ENCODE measurements at places on chromosomes 6 and 20. TPM values are rescaled to one million over a fixed set of nuclear protein-coding genes. Genes with fewer than 3 reads are reported as not detected.

DNA sequence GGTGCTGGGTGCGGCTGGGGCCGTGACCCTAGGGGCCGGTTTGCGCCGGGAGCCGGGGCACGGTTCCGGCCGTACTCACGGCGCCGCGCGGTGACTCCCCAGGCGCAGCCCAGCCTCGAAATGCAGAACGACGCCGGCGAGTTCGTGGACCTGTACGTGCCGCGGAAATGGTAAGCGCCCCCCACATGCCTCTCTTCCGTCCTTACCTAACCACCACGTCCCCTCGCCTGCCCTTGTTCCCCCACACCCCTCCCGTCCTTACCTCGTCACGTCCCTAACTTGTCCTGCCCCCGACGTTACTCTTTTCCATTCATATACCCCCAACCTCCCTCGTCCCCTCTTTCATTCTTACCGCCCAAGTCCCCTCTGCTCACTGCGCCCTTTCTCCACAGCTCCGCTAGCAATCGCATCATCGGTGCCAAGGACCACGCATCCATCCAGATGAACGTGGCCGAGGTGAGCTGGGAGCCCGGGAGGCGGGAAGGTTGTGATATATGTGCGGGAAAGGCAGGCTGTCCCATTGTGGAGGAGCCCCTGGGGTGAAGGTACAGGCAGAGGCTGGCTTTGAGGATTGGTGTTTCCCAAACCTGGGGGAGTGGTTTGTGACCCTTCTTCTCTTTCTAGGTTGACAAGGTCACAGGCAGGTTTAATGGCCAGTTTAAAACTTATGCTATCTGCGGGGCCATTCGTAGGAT is 463 bp downstream of the RPS21 start:
- H3K36me3 ChIP-seq: peaks cover 2% of the 10 kb centered on the region
- H3K4me3 ChIP-seq: peak overlapping the region; percentile 95
- no peak for DNase-seq
- no peaks in the 10 kb centered on the region for H3K27me3 ChIP-seq
- H3K27ac ChIP-seq: peak overlapping the region; percentile 87

GRCh38 chr6:146106532-146106931 is 77.7 kb downstream of the GRM1 start:
- no peak for DNase-seq
- no peaks in the 10 kb centered on the region for H3K36me3 ChIP-seq
- H3K4me1 ChIP-seq: no peaks in the 10 kb centered on the region
- no peak overlapping the region for H3K4me3 ChIP-seq
- H3K27me3 ChIP-seq: no peaks in the 10 kb centered on the region
- H3K27ac ChIP-seq: no peak overlapping the region

GRCh38 chr6:107800564-107801164 is 23.4 kb downstream of the SCML4 start:
- peaks cover 7% of the 10 kb centered on the region for H3K36me3 ChIP-seq
- no peak overlapping the region for H3K4me3 ChIP-seq
- peaks cover 39% of the 10 kb centered on the region for H3K4me1 ChIP-seq
- H3K27me3 ChIP-seq: no peaks in the 10 kb centered on the region

DNA sequence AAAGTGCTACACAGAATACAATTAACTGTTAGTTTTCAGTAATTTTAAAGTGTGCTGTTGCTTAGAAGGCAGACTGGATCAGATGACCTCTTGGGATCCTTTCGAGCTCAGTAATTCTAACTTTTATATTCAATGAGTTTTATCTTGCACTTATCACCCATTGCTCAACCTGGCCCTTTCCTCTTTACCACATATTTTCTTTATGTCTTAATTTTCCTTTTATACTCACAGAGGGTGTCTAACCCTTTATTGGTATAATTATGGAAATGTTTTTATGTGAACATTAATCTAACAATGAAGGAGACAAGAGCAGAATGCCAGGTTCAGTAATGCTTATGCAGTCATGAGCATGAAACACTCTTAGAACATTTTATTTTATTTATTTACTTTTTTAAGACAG is 39.7 kb upstream of the CARMIL1 start:
- no peaks in the 10 kb centered on the region for H3K36me3 ChIP-seq
- no peaks in the 10 kb centered on the region for H3K4me1 ChIP-seq
- DNase-seq: no peak
- no peak overlapping the region for H3K27ac ChIP-seq
- H3K27me3 ChIP-seq: peaks cover 18% of the 10 kb centered on the region

DNA sequence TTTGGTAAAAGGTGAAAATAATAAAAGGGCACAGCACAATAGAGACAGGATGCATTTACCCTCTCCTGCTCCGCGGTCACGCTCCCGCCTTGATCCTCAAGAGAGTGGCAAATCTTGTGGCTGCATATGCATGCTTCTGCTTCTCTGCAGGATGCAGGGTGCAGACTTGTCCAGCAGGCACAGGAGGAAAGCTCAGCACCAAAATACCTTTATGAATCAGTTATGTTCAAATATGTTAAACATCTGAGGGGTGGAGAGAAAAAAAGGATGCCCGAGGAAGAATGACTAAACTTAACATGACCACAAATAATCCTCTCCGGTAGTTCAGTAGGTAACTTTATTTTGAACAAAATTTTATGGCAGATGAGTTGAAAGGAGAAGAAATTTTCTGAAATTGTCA is 366.1 kb upstream of the SOX4 start:
- no peak overlapping the region for H3K27ac ChIP-seq
- no peak overlapping the region for H3K4me3 ChIP-seq
- H3K36me3 ChIP-seq: peaks cover 6% of the 10 kb centered on the region
- no peak for DNase-seq
- no peaks in the 10 kb centered on the region for H3K4me1 ChIP-seq
- no peaks in the 10 kb centered on the region for H3K27me3 ChIP-seq

DNA sequence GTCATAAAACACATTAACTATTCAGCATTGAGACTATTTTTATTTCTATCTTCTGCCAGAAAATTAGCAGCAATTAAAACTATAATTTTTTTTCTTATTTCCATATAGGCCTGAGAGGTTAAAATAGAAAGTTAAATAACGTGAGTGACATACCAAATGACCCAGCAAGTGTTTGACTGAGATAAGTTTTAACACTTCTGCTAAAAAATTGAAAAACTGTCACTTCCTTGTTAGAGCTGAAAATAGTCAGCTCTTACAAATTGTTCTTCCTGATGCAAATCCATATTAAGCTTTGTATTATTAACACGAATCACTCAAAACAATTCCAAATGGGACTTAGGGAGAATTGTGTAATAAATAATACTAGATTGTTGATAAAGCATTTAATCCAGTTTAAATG is 26.5 kb upstream of the STX11 start:
- H3K27me3 ChIP-seq: peaks cover 19% of the 10 kb centered on the region
- peaks cover 2% of the 10 kb centered on the region for H3K36me3 ChIP-seq
- no peak overlapping the region for H3K27ac ChIP-seq
- H3K4me3 ChIP-seq: no peak overlapping the region

DNA sequence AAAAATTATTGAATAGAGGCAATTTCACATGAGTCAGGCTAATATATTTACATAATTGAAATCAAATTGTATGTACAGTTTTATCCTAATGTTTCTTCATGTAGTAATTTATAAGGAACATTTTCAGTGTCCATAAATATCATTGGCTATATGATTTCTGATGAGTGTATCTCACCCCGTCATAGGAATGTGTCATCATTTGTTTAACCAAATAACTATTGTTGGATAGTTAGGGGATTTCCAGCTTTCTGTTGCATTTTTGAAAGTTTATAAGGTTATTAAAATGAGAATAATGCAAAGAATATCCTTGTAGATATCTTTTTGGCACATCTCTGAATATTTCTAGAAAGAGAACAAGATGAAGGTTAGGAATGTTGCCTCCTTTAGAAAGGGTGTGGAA is 39.0 kb downstream of the SYTL3 start:
- H3K4me3 ChIP-seq: no peak overlapping the region
- peak overlapping the region; percentile 99 for H3K27ac ChIP-seq

- DNase-seq: no peak
- peaks cover 5% of the 10 kb centered on the region for H3K36me3 ChIP-seq
These were observed 163.6 kb upstream of the PREP start for GRCh38 chr6:105566503-105566902.

GRCh38 chr6:105907991-105908390 is 178.1 kb upstream of the PRDM1 start:
- no peak overlapping the region for H3K4me3 ChIP-seq
- H3K4me1 ChIP-seq: no peaks in the 10 kb centered on the region
- H3K27me3 ChIP-seq: peaks cover 16% of the 10 kb centered on the region
- no peak overlapping the region for H3K27ac ChIP-seq
- DNase-seq: no peak

DNA sequence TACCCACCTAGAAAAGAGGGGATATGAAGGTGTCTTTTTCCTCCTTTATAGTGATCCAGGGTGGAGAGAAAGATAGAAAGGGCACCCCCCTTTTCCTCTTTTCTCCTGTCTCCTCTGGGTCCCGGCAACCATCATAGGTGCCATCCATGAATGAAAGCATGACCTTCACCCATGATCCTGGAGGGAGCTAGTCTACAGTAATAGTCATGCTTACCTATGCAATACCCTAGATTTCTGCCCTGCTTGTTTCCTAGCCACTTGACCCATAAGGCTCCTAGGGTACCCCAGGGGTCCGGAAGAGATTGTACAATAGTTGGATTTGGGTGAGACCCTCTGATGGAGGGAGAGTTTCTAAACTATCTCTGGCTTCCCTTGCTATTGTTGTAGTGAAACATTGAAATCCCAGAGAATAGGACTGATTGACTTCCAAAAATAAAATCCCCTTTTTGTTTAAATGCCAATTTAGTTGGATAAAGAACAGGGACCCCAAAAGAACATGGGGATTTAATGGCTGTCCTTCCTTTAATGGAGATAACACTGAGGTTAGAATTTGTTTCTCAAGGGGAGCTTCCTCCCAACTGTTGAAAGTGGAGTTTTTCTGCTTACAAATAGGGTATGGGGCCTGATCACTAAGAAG is 366.8 kb upstream of the KHDRBS2 start:
- no peak for DNase-seq
- H3K27me3 ChIP-seq: no peaks in the 10 kb centered on the region
- H3K4me1 ChIP-seq: no peaks in the 10 kb centered on the region
- H3K4me3 ChIP-seq: no peak overlapping the region
- no peak overlapping the region for H3K27ac ChIP-seq

- no peaks in the 10 kb centered on the region for H3K36me3 ChIP-seq
- H3K4me3 ChIP-seq: no peak overlapping the region
- DNase-seq: no peak
These were observed 48.5 kb downstream of the TNFRSF21 start for GRCh38 chr6:47261191-47261590.

DNA sequence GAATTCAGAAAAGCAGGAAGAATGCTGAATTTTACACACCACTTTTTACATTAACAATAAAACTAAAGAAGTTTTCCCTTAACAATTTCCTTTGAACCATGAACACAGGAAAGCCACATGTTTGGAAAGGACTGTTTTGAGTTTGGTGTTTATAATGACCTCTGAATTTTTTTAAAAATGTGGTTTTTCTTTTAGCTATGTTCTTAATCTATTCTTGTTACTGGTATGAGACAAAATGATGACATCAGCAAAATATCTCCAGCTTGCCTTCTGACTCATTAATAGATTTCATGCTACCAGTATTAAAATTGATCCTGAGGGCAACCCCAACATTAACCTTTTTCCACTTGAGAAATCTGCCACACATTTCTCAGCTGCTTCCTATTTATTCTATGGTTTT is 217.5 kb upstream of the THEMIS start:
- H3K4me1 ChIP-seq: peaks cover 5% of the 10 kb centered on the region
- no peak for DNase-seq
- peaks cover 3% of the 10 kb centered on the region for H3K36me3 ChIP-seq

GRCh38 chr6:98971303-98971702 is 23.6 kb upstream of the FBXL4 start:
- H3K4me1 ChIP-seq: no peaks in the 10 kb centered on the region
- H3K36me3 ChIP-seq: no peaks in the 10 kb centered on the region
- DNase-seq: no peak
- H3K27me3 ChIP-seq: no peaks in the 10 kb centered on the region

GRCh38 chr6:4714961-4715501 is 61.2 kb upstream of the CDYL start:
- peaks cover 2% of the 10 kb centered on the region for H3K36me3 ChIP-seq
- no peak overlapping the region for H3K27ac ChIP-seq
- no peak overlapping the region for H3K4me3 ChIP-seq
- peaks cover 16% of the 10 kb centered on the region for H3K27me3 ChIP-seq
- peaks cover 5% of the 10 kb centered on the region for H3K4me1 ChIP-seq
- no peak for DNase-seq

DNA sequence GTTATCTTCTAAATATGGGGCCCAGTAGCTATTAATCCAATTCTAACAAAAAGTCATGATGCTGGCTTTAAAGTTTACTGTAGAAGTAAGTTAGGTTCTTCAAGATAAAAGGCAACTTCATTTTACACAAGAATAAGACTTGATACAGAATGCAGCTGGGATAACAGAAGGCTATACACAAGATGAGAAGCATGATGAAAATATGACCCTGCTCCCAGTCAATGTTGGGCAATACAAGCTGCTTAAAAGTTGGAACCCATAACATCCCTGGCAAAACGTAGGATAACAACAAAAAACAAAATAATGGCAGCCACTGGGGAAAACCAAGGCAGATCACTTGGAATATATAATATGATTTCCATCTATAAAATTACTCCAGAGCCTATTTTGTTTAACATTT is 87.6 kb upstream of the RSPO3 start:
- no peak for DNase-seq
- H3K27me3 ChIP-seq: peaks cover 4% of the 10 kb centered on the region
- H3K4me1 ChIP-seq: no peaks in the 10 kb centered on the region
- H3K4me3 ChIP-seq: no peak overlapping the region
- H3K36me3 ChIP-seq: no peaks in the 10 kb centered on the region

GRCh38 chr20:63574829-63575743 is 1.0 kb upstream of the HELZ2 start:
- peak overlapping the region; percentile 87 for H3K4me3 ChIP-seq
- H3K27ac ChIP-seq: no peak overlapping the region
- H3K36me3 ChIP-seq: no peaks in the 10 kb centered on the region
- peaks cover 4% of the 10 kb centered on the region for H3K27me3 ChIP-seq
- no peaks in the 10 kb centered on the region for H3K4me1 ChIP-seq

AKIRIN2 gene
- total RNA-seq: 114 TPM

TCP11 gene
- not detected for total RNA-seq

NXT1 gene
- 77.6 TPM for total RNA-seq

TFAP2D gene
- not detected for total RNA-seq

CABLES2 gene
- total RNA-seq: 4.5 TPM

SLC4A11 gene
- 0.37 TPM for total RNA-seq

HUS1B gene
- total RNA-seq: 1.9 TPM

CLPSL1 gene
- not detected for total RNA-seq

UNC93A gene
- total RNA-seq: not detected

LHFPL5 gene
- not detected for total RNA-seq

SPDEF gene
- total RNA-seq: 0.23 TPM

BMP5 gene
- total RNA-seq: not detected

RWDD2A gene
- total RNA-seq: 1.5 TPM

CRISP2 gene
- total RNA-seq: not detected
